NCI-H1092 treated with DMSO at 0.1 percent for 48 hours (cell line): ENCODE measurements at places on chromosomes 2 and 18.

GRCh38 chr18:66752733-66753132, 148.8 kb upstream of the CDH19 start:
- DNase-seq: no peak

DNA sequence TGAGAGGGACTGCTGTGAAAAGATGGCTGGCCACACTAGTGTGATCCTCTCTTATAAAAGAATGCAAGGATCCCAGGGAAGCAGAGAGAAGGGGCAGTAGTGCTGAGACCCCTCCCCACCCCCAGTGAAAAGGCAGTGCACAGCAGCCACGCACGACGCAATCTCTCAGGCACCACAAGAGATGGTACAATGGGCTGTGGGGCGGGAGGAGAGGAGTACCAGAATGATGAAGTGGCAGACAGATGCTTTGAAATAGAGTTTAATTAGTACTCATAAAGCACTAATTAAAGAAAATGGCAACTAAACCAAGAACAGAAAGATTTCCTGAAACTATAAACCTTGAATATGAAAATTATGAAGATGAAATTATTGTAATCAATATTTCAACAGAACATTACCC, 29.0 kb downstream of the B4GALT6 start:
- no peak for DNase-seq

DNA sequence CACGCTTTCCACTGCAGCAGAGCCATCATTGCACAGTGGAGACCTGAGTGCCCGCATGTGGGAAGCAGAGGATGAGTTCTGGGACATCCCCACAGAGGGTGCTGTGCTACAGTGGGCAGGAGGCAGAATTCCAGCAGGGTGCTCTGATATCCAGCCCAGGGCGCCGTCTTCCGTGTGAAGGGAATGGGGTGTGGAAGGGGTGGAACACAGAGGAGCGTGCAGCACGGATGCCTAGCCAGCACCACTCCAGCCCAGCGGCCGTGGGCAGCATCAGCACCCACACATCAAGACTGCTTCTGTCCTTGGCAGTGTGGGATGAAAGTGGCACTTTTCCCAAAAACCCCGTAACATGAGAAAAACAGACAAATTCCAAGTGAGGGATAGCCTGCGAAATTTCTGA, 134.3 kb downstream of the ZNF236 start:
- no peak for DNase-seq

GRCh38 chr2:128169094-128169493, 78.1 kb downstream of the UGGT1 start:
- DNase-seq: no peak

DNA sequence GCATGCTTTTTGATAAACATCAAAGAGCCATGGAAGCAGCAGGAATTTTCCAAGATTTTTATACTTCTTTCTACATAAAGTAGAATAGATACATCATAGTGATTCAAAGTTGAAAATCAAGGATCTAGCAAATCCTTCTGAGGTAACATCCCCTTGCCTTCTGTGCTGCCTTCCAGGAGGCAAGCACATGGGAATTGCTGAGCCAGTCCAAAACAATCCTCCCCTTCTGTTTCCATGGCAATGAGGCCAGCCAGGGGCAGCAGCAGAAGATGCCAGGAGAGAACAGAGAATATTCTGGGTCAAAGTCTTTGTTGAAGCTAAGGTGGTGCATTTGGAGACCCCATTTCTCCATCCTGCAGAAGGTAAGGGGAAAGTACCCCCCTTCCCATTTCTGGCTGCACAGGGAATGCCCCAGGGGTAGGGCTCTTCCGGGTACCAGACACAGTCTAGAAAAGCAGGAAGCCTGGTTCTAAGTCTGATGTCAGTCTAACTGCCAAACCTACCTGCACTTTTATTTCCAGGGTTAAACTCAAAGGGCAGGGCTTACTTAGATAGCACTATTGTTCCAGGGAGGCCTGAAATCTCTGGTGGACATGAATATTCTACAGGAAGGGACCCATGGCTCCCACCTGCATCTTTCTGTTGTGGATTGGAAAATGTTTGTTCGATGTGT, 22.1 kb downstream of the CENPA start:
- no peak for DNase-seq

GRCh38 chr18:58638441-58638840, 9.6 kb upstream of the ALPK2 start:
- no peak for DNase-seq

DNA sequence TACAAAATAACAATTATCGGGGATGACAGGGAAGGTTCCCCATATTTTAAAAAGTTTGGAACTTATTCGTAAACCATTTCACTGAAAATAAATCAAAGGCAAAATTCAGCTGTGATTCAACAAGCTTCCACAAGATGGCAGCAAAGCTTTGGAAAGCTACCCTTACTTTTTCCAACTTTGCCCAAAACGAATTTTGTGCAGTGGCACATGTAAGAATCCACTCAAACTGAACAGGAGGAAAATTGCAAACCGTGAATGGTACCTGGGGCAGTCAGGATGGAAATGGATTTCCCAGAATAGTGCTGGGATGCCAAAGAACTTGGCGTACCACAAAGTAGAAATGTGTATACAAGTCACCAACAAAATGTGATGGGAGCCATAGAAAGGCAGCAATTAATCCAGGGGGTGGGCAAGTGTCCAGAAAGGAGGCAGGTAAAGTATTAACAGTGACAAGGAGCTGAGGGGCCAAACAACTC, 10.7 kb downstream of the RPL31 start:
- no peak for DNase-seq

DNA sequence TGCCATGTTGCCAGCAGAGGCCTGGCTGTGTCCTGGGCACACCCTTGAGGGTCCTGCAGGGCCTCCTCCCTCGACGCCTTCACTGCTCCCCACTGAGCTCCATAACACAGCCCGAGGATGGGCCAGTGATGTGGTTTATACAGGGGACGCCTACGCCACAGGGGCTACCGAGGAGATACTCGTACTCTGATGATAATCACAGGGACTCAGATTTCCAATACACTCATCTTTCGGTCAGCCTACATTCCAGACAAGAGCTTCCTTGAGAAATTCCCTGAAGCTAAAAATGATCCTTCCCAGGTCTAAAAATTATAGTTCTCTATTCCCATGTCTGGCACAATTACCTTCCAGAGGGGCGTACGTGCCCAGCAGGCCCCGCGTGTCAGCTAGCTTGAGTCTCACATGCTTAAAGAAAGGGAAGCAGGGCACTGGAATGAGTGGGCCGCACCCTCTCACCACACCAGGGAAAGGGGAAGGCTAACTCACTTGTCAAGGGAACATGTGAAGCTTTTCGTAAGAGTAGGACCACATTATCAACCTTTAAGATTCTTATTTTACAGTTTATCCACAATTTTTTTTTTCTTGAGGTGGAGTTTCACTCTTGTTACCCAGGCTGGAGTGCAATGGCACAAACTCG, 159.5 kb upstream of the NDUFV2 start:
- DNase-seq: no peak

- no peak for DNase-seq
Measured at GRCh38 chr18:79556829-79557585, 122.6 kb upstream of the CTDP1 start.

- no peak for DNase-seq
Measured at GRCh38 chr2:54758951-54759350, 35.5 kb downstream of the EML6 start.

DNA sequence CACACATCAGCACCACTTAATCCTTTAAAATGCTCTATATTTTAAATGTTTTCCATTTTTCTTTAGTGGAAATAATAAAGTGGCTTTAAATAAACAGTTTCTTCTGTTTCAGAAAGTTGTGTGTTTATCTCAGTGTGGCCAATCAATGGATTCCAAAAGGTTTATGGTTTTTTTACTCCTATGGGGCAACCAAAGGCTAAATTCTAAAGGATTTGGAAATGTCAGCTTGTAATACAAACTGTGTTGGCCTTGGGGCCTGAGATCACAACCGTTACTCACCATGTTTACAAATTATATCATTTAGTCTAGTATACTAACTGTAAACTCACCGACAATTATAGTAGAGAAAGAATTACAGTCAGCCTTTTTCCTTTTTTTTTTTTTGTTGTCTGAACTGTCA, 827.2 kb downstream of the EPHA4 start:
- DNase-seq: no peak

GRCh38 chr2:64461271-64462058, 7.5 kb downstream of the LGALSL start:
- DNase-seq: no peak

GRCh38 chr18:78911751-78912283, 67.8 kb upstream of the SALL3 start:
- no peak for DNase-seq

DNA sequence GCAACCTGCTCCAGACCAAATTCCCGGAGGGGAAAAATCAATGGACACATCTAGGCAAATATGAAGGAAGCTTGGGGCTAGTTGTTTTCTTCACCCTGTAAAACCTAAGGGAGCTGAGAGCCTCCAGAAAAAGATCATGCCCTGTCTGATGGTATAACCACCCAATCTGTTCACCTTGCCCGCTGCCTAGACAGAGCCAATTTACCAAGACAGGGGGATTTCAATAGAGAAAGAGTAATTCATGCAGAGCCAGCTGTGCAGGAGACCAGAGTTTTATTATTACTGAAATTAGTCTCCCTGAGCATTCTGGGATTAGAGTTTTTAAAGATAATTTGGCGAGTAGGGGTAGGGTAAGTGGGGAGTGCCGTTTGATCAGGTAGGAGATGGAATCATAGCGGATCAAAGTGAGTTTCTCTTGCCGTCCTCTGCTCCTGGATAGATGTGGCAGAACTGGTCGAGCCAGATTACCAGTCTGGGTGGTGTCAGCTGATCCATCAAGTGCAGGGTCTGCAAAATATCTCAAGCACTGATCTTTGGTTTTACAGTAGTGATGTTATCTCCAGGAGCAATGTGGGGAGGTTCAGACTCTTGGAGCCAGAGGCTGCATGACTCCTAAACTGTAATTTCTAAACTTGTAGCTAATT, 35.1 kb upstream of the B4GALT6 start:
- no peak for DNase-seq

DNA sequence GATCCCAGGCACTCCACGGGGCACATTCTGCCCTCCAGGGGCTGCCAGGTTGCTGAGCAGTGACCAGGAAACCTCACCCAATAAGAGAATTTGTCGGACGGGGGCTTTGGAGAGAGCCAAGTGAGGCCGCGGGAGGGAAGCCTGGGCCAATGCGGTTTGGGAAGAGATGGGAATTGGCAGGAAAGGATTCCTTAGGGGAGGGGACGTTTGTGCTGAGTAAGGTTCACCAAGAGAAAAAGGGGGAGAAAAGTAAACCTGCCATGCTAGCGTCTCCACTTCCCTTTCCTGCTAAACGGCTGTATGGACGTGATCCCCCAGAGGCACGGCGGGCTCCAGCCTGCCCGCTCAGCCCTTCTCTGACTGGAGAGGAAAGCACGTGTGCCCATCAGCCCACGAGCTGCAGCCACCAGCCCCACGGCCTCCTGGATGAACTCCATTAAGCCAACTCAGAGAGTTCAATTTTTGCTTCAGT, 194.4 kb upstream of the ID2 start:
- no peak for DNase-seq
